ENCODE measurements at places on chromosomes 5 and 9. TPM values are rescaled to one million over a fixed set of nuclear protein-coding genes. Genes with fewer than 3 reads are reported as not detected.

GRCh38 chr5:151020304-151021110 lies at the start of gene GPX3:
TSS of gene GPX3 (plus strand) at chr5:151020591. CDS start at chr5:151020655, 64 bp downstream.
- peak; percentile 58 for DNase-seq

- no peak for DNase-seq
Observed at GRCh38 chr5:167555565-167556166, 735.8 kb upstream of the WWC1 start.

LCN10 gene
- total RNA-seq, result not detected

GRM6 gene
- not detected for total RNA-seq
